ENCODE measurements at places on chromosomes 12 and 14. TPM values are rescaled to one million over a fixed set of nuclear protein-coding genes. Genes with fewer than 3 reads are reported as not detected.

- no peak for DNase-seq
Observed at GRCh38 chr14:44420226-44420625, 86.9 kb downstream of the FSCB start.

- no peak for DNase-seq
Observed at GRCh38 chr12:118307069-118307954, 65.4 kb downstream of the TAOK3 start.

- no peak for DNase-seq
Observed at GRCh38 chr12:67952787-67953186, 36.5 kb upstream of the IFNG-AS1 start.

DNA sequence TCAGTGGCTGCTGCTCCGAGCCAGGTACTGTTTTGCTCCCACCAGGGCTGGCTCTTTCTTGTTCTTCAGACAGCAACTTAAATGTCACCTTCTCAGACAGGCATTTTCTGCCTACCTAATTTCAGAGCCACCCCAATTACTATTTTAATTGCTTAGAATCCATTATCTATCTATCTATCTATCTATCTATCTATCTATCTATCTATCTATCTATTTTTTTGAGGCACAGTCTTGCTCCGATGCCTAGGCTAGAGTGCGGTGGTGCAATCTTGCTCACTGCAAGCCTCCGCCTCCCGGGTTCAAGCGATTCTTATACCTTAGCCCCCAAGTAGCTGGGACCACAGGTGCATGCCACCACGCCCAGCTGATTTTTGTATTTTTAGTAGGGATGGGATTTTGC lies 58.5 kb downstream of the SPPL3 start:
- DNase-seq, result no peak

- DNase-seq, result no peak
Observed at GRCh38 chr14:51458563-51458955, 193.2 kb upstream of the FRMD6 start.

GRCh38 chr12:42716491-42716891 lies 126.9 kb upstream of the PRICKLE1 start:
- DNase-seq, result no peak

DNA sequence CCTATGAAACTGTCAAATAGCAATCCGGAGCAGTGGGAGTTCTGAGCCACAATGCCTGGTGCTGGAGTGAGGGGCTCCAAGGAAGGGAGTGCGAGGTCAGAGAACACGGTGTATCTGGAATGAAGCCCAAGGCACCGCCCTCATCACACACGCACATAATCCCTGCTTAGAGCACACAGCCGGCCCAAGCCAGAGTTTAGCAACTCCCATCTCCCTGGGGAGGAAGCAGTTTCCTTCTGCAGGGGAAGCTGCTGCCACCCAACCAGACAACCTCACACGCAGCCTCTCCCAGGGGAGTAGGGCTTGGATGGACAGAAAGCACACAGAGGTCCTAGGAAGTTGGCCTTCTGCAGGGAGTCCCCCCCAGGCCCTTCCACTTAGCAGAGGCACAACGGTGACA lies 31.3 kb downstream of the ACTN1 start:
- DNase-seq, result no peak

ADCY4 gene
- polyA plus RNA-seq, result 17.2 TPM

BMAL2 gene
- polyA plus RNA-seq, result 6.2 TPM

GRCh38 chr12:24750263-24750662 lies 198.6 kb downstream of the BCAT1 start:
- no peak for DNase-seq

PTHLH gene
- 1.0 TPM for polyA plus RNA-seq

DNA sequence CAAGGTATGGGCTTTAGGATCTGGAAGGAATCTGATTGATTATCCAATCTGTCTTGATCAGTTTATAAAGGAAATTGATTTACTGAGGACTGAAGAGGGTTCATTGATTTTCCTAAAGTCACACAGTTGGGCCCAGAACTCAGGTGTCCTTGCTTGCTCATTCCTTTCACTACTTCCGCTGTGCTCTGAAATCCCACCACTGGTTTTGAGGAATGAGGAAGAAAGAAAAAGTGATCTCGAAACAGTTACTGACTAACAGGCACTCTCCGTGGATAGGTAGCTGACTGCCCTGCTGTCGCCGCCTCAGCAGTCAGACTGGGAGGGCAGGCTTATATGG lies at the start of gene FITM1:
FITM1 (plus strand) TSS at position 280 of the 337 bp plus-strand sequence. CDS start 905 bp downstream, outside the sequence.
- DNase-seq, result no peak

DNA sequence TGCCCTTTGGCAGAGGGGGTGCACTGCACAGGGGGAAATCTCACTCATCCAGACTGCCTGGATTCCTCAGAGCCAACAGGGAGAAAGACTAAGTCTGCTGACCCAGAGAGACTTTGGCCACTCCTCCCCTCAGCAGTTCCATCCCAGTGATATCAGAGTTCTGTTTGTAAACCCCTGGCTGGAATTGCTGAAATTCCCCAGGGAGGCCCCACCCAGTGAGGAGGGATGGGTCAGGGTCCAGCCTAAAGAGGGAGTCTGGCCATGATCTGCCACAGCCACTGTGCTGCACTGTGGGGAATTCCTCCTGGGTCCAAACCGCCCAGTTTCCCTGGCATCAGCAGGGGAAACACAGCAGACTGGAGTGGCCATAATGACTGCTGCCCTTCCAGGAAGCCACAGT lies 54.9 kb upstream of the USP15 start:
- no peak for DNase-seq

KRT83 gene
- not detected for polyA plus RNA-seq

KRT73 gene
- polyA plus RNA-seq, result not detected

- DNase-seq, result no peak
Observed at GRCh38 chr14:78164226-78164853, 5.8 kb upstream of the NRXN3 start.

DNA sequence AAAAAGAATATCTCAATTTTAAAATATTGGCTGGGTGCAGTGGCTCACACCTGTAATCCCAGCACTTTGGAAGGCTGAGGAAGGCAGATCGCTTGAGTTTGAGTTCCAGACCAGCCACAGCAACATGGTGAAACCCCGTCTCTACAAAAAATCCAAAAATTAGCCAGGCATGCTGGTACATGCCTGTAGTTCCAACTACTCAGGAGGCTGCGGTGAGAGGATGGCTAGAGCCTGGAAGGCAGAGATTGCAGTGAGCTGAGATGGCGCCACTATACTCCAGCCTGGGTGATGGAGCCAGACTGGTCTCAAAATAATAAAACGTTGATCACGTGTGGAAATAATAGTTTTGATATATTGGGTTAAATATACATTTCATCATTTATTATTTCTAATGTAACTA lies 5.7 kb downstream of the MTRFR start:
- no peak for DNase-seq

GRCh38 chr12:27199638-27200300 lies 44.3 kb upstream of the STK38L start:
- no peak for DNase-seq

GRCh38 chr12:117090816-117091711 lies 8.2 kb downstream of the TESC start:
- DNase-seq, result no peak

SVOP gene
- 0.11 TPM for polyA plus RNA-seq

DNA sequence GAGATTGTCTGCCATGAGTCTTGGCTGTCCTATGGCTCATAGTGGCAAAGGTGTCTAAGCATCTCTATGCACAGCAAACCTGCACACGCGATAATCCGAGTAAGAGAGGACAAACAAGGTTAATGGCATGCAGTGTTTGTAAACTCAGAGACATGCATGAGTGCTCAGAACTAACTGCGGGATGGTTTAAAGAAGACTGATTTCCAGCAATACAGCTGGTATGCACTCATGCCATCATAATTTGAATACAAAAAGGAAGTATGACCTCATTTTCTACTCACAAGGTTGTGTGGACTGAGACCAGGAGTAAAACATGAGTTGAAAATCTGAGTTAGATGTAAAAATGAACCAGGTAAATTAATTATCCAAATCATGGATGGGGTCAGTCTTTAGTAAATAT lies 16.6 kb upstream of the TCP11L2 start:
- DNase-seq, result no peak

NANOG gene
- 0.06 TPM for polyA plus RNA-seq

CLEC1A gene
- polyA plus RNA-seq, result 2.7 TPM

DNA sequence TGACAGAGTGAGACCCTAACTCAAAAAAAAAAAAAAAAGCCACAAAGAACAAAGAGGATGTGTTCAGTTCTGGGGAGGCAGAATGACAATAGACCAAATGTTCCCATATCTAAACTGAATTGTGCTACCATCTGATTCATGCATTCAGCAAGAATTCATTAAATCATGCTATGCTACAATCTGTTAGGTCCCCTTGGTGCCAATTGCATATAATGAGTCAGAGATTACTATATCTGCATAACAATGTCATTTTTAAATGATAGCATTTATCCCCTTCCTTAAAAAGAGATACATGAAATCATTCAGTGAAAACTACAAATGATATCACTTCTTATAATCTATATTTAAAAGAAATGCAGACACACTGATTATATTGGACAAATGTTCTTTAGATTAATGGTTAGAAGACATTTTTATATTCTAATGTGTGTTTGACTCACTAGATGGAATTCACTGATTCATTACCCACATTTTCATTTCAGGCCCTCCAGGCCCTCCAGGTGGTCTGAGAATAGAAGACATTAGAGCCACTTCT lies 207.6 kb upstream of the PDZRN4 start:
- DNase-seq, result no peak

CLIP1 gene
- 41.9 TPM for polyA plus RNA-seq

DNA sequence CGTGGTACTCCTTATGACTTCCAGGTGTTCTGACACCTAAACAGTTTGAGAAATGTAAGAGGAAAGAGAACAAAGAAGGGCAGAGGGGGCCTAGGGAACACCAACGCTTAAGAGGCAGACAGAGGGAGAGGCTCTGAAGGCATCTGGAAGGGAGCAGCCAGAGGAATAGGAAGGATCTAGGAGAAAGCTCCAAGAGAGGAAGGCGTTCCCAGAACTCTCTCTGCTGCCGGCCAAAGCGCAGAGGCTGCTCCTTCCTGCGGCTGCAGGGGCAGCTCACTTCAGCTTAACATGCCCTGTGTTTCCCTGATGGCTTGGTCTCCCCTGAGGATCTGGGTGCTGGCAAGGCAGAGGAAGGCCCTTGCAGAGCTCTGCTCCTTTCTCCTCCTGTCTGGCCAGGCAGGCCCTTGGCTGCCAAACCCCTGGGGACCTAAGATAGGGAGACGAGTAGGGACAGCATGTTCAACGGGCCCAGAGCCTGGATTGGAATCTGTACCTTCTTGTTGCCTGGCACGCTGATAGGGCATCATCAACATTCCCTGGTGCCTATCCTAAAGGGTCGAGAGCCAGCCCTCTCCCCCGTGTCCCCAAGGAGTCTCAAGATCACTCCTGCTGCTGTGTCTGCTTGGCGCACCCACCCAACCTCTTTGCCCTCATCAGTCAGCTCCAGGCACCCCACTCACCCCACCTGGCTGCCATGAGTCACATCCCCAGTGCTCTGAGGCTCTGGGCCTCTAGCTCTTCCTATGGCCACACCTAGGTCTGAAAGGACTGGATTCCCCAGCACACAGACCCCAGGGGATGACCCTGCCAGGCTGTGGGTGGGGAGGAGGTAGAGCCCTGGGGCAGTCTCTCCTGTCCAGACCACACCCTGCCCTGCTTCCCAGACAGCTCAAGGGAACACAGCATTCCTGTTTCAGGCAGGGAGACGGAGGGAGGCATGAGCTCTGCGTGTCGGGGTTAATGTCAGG lies 45.6 kb downstream of the LTBP2 start:
- DNase-seq, result no peak

DNA sequence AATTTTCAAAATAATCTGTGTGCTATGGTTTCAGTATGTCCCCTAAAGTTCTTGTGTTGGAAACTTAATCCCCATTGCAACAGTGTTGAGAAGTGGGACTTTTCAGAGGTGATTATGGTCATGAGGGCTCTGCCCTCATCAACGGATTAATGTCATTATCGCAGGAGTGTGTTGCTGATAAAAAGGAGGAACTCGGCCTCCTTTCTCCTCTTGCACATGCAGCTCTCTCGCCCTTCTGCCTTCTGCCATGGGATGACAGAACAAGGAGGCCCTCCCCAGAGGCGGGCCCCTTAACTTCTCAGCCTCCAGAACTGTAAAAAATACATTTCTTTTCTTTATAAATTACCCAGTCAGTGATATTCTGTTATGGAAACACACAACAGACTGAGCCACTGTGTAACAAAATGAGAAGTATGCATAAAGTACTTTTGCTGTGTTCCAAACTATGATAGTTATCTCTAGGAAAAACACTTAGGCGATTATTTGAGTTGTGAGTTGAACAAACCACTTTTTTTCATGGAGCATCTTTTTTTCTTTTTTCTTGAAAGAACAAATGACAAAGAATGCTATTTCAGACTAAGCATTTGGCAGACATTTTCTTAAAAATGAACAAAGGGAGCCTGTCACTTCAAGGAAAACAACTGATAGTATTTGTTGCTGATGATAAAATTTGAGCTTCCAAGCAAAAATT lies 134.8 kb upstream of the FUT8 start:
- DNase-seq, result no peak

- DNase-seq, result no peak
Observed at GRCh38 chr12:43540470-43540869, 11.5 kb downstream of the ADAMTS20 start.

- DNase-seq, result no peak
Observed at GRCh38 chr14:92400579-92401444, 77.8 kb downstream of the SLC24A4 start.

- no peak for DNase-seq
Observed at GRCh38 chr12:105222284-105222655, 13.7 kb downstream of the APPL2 start.

- DNase-seq, result no peak
Observed at GRCh38 chr12:132282950-132283771, 46.2 kb downstream of the GALNT9 start.

GRCh38 chr12:72236071-72236705 lies 36.0 kb upstream of the TRHDE start:
- DNase-seq, result no peak

GRCh38 chr14:24774187-24774915 lies 140.4 kb upstream of the GZMB start:
- no peak for DNase-seq

IQSEC3 gene
- polyA plus RNA-seq, result 5.7 TPM

- no peak for DNase-seq
Observed at GRCh38 chr12:5458229-5459050, 26.5 kb downstream of the NTF3 start.

GRCh38 chr14:57388067-57388466 lies 2.3 kb upstream of the NAA30 start:
- no peak for DNase-seq

NKX2-1 gene
- polyA plus RNA-seq, result not detected

VWF gene
- 9.5 TPM for polyA plus RNA-seq

GRCh38 chr12:124583854-124584253 lies 16.4 kb upstream of the NCOR2 start:
- no peak for DNase-seq

CKAP4 gene
- 112 TPM for polyA plus RNA-seq

MTA1 gene
- 83.7 TPM for polyA plus RNA-seq

- DNase-seq, result no peak
Observed at GRCh38 chr12:86721713-86722397, 465.7 kb upstream of the MGAT4C start.

DNA sequence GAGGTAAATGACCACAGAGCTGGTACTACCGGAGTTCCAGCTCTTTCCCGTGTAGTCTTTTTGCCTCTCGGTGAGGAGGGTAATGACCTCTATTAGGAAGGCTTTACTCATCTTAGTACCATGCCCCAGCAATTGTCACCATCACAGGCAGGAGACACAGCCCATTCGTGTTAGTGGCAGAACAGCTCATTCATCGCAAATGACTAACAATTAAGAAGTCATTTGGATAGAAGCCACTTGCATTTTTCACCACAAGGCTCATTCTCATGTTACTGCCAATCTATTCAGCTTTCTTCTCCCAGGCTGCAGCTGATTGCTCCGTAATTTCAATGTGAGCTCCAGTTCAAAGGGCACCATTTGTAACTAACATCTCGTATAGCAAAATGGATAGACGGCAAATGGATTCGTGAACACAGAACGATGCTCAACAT lies 718.8 kb upstream of the TMEM132C start:
- no peak for DNase-seq

DAO gene
- polyA plus RNA-seq, result 2.0 TPM

RAN gene
- 680 TPM for polyA plus RNA-seq

FGF23 gene
- polyA plus RNA-seq, result 0.08 TPM

Measured in right renal cortex interstitium (tissue), 3 donors.